DMS53 (cell line): ENCODE measurements at places on chromosomes 13 and 19.

- DNase-seq: no peak
These were observed 282.9 kb downstream of the OLFM4 start for GRCh38 chr13:53311561-53311960.

DNA sequence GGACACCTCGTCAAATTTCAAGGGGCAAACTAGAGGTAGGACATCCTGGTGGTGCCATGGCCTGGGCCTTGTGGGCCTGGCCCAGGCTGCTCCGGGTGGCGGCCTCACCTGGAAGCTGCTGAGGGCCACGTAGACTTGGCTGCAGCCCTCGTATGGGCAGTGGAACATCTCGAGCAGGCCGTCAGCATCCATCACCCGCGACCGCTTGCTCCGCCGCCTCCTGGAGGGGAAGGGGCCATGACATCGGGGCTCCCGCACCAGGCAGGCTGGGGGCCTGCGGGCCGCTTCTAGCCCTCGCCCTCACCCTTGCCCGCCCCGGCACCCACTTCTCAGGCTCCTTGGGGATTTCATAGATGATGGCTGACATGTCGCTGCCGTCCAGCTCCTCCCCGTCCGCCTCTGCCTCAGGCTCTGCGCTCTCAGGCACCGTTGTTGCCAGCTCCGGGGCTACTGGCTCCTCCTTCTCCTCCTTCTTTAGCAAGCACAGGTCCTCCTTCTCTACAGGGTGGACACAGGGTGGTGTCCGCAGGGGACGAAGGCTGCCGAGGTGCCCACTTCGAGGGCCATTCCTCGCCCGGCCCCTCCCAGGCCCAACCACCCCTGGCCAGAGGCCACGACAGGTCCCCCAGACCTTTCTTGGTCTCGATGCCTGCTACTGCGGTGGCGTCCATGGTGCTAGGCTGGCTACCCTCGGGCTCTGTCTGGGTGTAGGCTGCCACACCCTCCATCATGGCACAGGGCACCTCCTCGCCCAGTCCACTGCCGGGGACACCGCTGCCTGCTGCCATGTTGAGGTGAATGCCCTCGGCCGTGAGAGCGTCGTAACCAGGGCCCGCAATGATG is 6.0 kb upstream of the ELAVL3 start:
- no peak for DNase-seq

DNA sequence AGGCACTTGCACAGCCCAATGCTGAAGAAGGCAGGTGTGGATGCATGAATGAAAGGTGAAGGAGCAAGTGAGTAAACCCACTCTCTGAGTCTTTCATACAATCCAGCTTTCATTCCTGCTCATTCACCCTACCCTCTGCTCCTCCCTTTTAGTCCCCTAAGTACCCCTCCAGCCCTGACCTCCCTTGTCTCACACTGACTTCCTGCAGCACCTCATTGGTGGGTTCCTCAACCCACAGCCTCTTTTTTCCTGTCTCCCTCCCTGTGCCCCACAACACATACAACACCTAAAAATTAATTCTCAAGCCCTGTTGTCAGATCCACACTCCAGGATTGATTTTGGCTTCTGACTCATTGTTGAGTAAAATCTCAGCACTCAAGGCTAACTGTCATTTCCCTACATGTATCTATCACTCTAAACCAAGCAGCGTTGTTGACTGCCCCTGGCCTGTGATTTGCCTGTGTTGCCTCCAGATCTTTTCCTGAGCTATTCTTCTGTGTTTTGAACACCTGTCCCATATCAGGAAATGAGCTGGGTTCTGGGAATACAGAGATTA is 177.3 kb upstream of the SERP2 start:
- DNase-seq: no peak

DNA sequence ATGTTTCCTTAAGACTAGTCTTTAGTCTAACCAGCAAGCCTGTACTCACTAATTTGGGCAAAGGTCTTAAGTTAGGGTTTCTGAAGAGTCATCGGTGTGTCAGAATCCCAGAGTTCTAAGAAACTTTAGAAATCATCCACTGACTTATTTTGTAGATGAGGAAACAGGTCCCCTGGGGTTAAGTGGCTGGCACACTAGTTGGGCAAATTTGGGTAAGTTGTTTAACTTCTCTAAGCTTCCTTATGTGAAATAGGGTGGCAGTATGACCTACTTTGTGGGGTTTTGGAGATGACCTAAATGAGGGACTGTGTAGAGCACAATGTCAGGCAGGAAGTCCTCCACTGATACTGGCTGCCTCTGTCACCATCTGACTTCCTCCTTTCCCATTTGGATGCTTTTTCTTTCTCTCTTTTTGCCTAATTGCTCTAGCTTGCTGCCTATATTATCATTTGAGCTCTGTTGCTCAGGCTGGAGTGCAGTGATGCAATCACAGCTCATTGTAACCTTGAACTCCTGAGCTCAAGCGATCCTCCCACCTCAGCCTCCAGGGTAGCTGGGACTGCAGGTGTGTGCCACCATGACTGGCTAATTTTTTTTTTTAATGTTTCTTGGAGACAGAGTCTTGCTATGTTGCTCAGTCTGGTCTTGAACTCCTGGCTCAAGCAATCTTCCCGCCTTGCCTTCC is 2.3 kb downstream of the ADGRE3 start:
- no peak for DNase-seq

- DNase-seq: peak; percentile 54
These were observed 42.0 kb upstream of the NFIC start for GRCh38 chr19:3324405-3324856.

GRCh38 chr19:57026476-57026875 is 93.3 kb upstream of the USP29 start:
- no peak for DNase-seq

GRCh38 chr19:17488593-17489391 is 18.5 kb downstream of the SLC27A1 start:
- DNase-seq: peak; percentile 93

GRCh38 chr13:42041684-42042035 is 6.8 kb upstream of the DGKH start:
- peak; percentile 68 for DNase-seq

- no peak for DNase-seq
These were observed 2.8 kb downstream of the PALM3 start for GRCh38 chr19:14059093-14059480.

DNA sequence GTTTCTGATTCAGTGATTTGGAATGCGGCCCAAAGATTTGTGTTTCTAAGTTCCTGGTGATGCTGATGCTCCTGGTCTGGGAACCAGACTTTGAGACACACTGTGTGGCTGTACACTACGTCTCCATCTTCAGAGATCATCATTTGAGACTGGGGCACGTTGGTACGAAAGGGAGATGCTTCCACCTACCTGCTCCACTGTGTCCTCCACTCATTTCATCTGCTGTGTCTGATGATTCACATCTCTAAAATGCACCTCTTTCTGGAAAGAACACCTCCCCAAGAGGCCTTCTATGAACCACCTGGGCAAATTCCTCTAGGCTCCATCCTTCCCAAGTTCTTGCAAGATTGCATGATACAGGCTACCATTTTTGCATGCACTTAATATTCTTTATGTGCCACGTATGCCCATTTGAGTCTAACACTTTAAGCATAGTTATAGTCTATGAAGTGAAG is 58.6 kb downstream of the ERCC5 start:
- DNase-seq: no peak

DNA sequence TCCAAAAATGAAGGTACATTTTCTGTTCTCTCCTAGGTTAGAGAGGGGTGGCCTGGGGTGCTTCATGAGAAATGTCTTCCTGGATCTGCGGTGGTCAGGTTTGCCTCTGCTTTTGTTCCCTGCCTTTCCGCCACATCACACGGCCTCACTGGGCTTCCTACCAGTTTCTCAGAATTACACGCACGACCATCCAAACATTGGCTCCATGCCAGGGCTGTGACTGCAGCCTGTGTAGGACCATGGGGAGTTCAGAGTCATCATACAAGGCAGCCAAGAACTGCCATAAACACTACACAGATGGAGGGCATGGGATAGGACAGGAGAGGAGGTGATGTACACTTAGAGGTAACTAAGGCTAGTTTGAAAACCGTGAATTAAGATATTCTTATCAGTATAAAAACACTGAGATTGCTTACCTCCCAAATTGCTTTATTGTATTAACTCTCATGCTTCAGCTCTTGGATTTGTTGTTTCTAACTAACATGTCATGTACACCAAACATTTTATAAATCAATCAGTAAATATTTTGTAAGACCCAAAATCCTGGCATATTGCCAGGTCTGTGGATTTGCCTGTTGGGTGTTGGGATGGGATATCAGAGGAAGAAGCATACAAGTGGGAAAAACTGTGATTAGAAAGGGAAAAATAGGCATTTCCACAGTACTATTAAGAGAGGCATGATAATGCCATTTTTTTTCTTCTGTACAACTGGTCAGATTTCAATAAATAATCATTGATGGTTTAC is 45.2 kb downstream of the CDADC1 start:
- peak; percentile 5 for DNase-seq

DNA sequence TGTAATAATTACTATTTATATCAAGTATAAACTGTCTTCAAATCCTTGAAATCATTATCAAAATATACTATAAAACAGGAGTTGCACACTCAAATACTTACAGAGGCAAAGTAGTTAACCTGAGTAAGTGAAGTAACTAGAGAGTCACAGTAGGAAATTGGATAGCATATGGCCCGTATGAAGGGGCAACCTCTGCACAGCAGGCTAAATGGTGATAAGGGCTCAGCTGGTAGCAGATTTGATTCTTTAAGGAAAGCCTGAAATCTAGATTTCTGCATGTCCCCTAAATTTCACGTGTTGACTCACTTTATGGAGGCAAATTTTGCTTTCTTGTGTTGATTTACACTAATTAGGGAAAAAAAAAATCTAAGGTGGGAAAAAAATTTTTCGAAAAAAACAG is 46.4 kb downstream of the STOML3 start:
- DNase-seq: no peak
